Stimulated activated CD4-positive, alpha-beta T cell treated with anti-CD3 and anti-CD28 coated beads, Interleukin-2, amount 100 ng/mL, for 48 hours (primary cell): ENCODE measurements at places on chromosomes 5 and 9.

GRCh38 chr5:170278611-170279458, 18.7 kb downstream of the LCP2 start:
- DNase-seq, result peak; percentile 68

- DNase-seq, result no peak
Measured at GRCh38 chr9:95073042-95073607, 244.4 kb downstream of the FANCC start.

DNA sequence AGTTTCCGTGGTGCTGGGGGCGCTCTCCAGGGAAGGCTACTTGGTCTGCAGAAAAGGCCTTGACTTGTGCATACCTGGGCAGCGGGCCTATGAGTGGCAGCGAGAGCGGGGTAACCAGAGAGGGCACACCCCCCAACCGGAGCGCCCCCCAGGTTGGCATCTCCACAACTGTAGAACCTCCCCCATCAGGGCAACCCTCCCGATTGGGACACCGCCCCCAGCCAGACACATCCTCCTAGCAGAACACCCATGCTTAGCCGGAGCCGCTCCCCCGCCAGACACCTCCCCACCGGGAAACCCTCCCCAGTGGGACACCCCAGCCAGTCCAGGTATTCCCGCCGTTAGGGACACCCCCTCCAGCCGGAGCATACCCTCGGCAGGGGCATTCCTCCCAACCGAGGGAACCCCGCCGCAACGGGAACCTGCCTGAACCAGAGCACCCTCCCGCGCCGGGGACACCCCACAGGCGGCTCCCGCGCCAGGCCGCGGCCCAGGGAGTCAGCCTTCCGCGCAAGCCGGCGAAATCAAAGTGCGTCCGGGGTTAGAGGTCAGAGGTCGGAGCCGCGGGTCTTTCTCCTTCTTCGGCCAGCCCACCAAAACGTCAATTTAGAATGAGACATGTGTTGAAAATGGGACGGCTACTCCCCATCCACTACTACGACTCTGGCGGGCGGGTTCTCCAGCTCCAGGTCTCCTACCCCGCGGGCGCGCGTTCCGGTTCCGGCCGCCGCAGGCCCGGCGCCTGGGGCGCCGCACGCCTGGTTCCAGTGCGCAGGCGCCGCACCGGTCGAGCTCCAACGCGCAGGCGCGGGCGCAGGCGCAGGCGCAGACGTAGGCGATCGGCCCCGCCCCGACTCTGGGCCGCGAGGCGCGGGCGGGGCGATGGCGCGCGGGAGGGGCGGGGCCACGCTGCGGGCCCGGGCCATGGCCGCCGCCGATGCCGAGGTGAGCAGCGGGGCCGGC, at the start of gene EHMT1:
Gene EHMT1 (plus strand): TSS at position 901 of the 963 bp plus-strand sequence. CDS start 24 bp downstream, at position 925.
- DNase-seq, result peak; percentile 90

DNA sequence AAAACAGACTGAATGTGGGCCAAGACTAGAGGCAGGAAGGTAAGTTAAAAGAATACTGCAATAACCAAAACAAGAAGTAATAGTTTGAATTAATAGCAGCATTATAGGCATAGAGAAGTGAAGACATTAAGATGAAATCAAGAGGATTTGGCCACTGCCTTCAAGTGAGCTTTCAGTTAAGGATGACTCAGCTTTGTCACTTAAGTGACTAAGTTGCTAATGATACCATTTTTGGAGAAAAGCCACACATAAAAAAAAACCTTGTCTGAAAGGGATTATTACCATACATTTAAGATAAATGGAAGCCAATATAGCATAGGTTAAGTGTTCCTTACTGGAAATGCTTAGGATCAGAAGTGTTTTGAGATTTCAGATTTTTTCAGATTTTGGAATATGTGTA, 57.0 kb downstream of the ECPAS start:
- DNase-seq, result no peak

DNA sequence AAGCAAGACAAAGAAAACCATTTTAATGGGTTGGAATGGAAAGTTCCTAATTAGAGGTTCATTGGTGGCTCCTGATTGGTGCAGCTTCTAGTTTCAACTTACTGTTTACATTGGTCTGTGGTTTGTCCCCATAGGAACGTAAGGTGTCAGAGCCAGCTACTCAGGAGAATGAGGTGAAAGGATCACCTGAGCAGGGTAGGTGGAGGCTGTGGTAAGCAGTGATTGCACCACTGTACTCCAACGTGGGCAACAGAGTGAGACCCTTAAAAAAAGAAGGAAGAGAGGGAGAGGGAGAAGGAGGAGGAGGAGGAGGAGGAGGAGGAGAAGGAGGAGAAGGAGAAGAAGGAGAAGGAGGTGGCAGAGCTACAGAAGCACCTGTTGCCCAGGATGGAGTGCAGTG, 30.4 kb downstream of the KCNIP1 start:
- no peak for DNase-seq

DNA sequence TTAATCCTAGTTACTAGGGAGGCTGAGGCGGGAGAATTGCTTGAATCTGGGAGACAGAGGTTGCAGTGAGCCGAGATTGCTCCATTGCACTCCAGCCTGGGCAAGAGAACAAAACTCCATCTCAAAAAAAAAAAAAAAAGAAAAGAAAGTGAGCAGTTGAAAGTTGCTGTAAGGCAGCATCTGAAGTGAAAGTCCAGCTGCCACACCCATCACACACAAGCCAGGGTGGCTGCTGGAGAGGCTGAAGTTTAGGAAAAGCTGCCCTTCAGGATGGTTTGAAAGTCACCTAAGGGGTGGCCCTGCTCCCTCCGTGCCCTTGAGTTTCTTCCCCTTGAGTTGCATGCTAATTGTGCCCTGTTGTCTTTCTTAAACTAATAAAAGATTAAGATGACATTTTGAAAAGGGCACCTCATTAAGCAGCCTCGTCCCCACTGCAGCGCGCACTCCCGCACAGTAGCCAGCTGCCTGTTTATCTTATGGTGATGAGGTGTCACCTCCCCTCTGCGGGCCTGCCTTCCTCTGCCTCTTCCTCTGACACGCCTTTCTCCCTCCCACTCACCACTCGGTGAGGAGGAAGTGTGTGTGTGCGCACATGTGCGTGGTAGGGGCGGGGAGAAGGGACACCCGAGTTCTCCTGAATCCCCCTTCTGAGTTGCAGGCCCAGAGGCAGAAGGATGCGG, 104.2 kb upstream of the PANK3 start:
- DNase-seq, result no peak

GRCh38 chr5:178319541-178320041, 87.0 kb upstream of the PHYKPL start:
- no peak for DNase-seq

- no peak for DNase-seq
Measured at GRCh38 chr9:78544230-78544629, 247.3 kb downstream of the PSAT1 start.
